ENCODE measurements at places on chromosomes 2 and 18. TPM values are rescaled to one million over a fixed set of nuclear protein-coding genes. Genes with fewer than 3 reads are reported as not detected.

- no peak for DNase-seq
Measured at GRCh38 chr18:78984941-78985784, 5.5 kb downstream of the SALL3 start.

ANKRD30B gene
- polyA plus RNA-seq: not detected

OTOS gene
- polyA plus RNA-seq: not detected

GRCh38 chr2:164943289-164943688 is 12.0 kb downstream of the SLC38A11 start:
- DNase-seq: no peak

Measured in psoas muscle (tissue), 8 donors.